ENCODE measurements at places on chromosomes 1 and 21.

GRCh38 chr21:43906585-43907370 lies 41.8 kb downstream of the AGPAT3 start:
- DNase-seq = no peak

- peak; percentile 98 for DNase-seq
These were observed 308.2 kb downstream of the DISC1 start for GRCh38 chr1:231934797-231935196.

DNA sequence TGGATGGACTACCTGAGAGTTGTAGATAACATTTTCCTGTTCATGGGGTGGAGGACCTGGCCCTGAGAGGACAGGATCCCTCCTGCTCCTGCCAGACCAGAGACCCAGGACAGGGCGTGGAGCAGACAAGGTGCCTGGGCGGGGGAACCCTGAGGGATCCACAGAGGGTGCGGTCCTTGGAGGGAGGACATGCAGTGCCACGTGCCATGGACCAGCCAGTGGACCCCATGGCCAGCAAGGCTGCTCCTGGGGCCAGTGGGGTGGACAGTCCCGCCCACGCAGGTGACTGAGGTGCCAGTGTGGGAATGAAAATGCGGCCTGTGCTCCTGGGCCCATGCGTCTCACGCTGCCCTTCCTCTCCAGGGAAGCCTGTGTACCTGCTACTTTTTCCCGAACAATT lies 3.6 kb downstream of the RER1 start:
- DNase-seq = no peak

DNA sequence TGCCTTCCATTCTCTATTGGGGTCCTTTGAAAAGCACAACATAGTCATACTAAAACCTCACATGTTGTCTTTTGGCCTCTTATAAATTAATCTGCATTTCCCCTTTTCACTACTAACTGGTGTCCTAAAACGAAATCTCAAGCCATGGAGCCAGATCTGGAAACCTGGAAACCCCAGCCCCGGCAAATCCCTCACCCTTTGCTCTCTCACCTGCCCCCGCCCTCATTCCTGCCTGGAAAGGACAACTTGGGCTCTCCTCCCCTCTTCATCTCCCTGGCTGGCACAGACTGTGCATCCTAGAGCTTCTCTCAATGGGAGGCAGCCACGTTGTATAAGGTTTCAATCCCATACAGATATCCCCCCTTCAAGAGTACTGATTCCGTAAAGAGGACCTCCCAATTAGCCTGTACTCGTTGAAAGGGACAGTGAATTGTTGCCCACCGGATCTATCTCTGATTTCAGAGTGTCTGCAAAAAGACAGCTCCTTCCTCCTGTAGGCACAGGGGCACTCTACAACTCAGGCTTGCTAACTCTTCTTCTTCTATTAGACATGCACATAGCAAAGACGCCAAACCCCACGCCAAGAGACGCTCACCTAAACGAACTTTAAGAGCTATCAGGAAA lies 1.4 kb downstream of the DUSP10 start:
- DNase-seq = peak; percentile 40

- no peak for DNase-seq
These were observed 106.0 kb downstream of the NOS1AP start for GRCh38 chr1:162175379-162176081.

DNA sequence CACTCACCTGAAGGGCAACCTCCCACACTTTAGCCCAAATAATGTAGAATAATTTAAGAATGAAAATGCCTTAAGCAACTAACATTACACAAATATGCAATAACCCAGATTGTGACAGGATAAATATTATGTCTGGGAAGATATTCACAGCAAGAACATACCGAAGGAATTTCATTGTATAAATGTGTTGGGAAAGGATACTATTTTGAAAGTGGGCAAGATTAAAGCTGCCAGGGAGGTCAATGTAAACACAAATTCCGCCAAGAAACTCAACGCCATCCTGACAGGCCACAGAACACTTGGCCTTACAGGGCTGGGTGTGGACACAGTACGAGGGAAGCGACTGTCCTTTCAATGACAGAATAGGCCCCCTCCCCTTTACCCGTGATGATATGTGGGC lies 173.3 kb downstream of the RUNX1 start:
- DNase-seq = no peak

DNA sequence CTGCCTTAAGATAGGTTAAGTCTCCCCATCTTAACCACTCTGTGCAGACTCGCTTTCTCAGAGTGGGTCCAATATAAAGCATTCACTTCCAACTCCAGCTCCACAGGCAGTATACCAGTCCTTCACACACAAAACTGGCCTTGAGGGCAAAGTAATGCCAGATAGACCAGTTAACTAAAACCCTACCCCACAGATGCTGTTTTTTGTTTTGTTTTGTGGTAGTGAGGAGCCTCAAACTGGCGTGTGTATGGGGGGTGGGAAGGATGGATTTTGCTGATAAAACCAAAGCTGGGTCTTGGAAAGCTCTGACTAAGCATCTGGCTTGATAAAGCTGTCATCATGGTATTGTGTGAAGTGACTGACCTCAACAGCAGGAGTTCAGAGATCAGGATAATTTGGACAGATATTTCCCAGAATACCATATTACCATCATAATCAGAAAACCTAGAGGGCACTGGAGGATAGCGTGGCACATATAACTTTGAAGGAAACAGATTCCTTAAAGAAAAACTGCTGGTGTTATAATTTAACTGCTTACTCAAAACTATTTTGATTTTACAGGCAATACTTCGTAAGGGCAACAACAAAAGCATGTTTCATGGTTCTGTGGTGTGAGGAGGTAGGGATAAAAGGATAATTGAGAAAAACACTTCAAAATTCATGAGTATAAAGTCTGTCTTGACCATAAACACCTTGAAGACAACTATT lies 29.6 kb upstream of the CPLANE2 start:
- peak; percentile 72 for DNase-seq

GRCh38 chr1:55309786-55310504 lies 94.8 kb upstream of the USP24 start:
- DNase-seq = no peak

DNA sequence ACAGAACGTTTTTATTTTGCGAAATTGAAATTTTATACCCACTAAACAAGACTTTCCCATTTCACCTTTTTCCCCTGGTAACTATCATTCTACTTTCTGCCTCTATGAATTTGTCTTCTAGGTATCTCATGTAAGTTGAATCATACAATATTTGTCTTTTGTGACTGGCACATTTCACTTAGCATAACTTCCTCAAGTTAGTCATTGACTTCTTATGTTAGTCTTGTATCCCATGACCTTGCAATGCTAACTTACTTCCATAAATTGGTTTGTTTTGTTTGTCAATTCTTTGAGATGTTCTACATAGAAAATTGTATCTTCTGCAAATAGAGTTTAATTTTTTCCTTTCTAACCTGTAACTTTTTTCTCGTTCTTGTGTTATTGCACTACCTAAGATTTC lies 26.9 kb downstream of the SH3BP5L start:
- DNase-seq = no peak
